ENCODE measurements at places on chromosomes 6 and 20.

DNA sequence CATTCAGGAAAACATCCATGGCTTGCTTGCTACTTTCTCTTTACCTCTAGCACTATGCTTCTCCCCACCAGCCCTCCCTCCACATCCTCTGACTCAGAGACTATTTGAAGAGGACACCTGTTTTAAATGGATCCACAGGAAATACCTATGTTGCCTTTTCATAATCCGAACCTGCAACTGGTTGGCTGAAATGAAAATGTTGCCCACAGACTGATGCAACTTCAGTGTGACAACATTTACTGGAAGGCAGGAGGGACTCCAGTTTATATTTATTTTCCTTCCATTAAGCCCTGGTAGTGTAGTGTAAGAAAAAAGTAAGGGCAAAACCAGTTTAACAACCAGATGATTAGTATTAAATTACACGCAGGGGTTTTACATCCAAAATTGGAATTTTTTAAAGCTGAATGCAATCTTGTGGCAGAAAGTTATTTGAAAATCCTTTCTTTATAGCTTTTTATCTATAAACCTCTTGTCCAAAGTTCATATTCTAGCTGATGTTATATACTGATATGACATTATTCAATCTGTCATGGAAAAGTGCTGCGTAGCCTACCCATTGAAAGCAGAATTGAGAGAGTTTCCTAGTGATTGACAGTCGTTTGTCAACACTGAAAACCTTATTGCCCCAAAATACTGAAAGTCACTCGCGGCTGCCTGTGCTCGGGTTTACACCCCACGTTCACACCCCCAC, 881 bp upstream of the AIG1 start:
- DNase-seq = no peak

DNA sequence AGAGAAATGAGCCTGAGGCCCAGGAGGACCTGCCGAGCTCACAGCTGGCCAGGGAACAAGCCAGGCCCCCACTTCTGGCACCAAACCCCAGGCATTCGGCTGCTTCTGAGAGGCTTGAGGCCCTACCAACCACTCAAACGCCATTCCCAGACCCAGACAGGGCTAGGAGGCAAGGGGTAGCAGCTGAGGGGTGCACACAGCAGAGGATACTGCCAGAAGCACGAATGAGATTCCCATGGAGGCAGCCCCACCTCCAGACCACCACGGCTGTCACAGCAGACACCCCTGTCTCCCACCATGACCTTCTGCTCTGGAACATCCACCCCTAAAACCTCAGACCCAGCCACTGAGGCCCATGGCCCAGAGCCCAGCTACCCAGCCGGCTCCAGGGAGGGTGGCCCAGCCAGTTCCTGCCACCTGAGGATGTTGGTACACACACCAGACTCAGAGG, 36.1 kb downstream of the NTSR1 start:
- DNase-seq = no peak

DNA sequence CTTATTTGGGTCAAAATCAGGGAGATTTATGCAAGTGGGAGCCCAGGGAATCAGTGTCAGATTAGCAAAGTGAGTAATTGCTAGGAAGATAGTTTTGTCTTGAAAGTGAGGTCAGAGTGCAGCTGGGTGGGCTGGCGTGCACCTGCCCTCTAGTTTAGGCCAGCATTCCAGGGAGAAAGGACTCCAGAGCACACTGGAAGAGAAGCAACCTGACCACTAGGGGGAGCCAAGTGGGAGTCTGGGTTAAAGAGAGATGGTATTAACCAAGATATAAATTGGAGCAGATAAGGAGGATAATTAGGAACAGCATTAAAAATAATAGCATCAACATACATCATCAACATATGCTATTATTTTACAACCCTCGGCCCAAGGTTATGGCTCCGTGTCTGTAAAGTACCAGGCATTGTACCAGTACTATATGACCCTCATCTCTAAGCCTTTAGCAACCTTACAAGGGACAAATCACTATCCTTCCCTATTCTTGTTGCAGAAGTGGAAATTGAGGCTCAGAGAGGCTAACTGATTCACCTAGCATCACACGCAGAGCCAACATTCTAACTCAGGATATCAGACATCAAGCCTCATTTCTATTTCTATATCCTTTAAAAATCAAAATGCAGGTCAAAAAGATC, 57.8 kb downstream of the SLC2A10 start:
- DNase-seq = peak; percentile 50

DNA sequence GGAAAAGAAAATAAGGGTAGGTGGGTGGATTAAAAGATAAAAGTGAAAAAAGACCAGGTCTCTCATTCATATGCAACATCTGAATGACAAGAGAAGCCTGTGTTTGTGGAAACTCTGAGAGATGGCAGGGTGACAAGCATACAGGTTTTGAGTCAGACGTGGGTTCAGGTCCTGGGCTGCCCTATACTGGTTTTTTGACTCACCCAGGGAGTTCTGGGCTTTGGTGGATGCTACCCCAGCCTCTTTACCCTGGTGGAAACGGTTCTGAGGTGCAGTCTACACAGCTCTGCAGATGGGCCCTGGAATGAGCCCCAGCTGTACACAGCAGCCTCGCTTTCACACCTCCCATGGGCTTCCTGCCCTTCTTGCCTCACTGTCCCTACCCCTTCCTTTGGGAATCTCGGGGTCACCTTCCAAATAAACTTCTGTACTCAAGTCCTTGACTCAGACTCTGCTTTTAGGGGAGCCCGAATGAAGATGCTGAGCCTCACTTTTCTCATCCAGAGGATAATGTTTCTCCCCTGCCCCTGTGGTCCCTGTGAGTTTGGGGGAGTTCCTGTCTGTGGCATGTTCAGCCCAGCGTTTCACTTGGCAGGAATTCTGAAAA, 77.7 kb upstream of the CLDN20 start:
- no peak for DNase-seq

DNA sequence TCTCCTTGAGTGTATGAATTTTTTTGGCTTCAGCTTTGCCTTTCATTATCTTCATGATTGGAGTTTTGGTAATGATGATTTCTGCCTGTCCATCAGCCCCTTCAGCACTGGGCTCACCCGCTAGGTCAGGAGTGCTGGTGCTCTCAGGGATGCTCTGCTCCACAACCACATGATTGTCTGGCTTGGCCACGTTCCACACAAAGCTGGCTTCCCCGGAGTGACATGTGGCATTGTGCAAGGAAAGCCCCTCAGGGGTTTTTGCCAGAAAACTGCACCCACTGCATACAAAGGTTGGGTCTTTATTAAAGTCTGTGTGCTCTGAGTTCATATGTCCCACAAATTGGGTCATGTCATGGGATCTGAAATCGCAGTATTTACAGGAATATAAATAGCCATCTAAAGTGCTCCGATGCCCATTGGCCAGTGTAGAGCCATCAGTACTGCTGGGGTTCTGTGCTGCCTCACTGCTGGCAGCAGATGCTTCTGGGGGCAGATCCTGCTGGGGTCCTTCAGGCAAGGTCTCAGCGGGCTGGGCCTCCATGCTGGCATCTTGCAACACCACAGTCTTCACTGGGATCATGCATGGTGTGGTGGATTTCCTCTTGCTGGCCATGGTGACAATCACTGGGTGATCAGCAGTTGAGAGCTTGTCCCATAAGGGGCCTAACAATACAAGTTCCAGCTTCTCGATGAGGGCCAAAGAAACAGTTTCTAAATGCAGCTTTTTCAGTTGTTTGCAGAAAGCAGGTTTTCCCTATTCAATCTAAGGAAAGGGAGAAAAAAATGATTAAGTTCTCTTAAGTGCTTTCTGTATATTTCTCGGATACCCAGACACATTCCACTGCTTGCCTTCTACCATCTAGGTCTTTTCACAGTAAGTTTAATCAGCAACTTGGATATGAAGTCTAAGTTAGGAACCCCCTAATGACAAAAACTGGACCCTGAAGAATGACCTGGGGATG, 67.2 kb downstream of the PLCG1 start:
- no peak for DNase-seq
